Stimulated activated CD4-positive, alpha-beta T cell treated with anti-CD3 and anti-CD28 coated beads, Interleukin-4, amount 100 ng/mL, for 4 hours (primary cell): ENCODE measurements at places on chromosomes 3 and 15.

DNA sequence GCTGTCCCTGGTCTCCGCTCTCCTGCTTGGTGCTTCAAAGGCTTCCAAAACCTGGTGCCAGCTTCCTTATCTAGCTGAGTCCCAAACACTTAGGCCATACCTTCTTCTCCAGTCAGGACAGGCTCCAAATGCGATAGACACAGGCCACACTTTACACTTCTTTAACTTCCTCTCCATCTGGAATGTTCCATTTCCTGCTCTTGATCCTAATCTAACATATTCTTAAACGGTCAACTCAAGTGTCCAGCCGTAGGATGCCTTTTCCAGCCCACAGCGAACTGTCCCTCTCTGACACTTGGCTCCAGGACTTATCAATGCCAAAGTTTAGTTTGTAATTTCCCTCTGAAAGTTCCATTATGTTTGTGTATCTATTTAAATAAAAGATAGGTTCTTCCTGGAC lies 19.2 kb upstream of the PLA2G4F start:
- no peak for DNase-seq

- DNase-seq, result no peak
These were observed 88.2 kb upstream of the PROK2 start for GRCh38 chr3:71873093-71873611.

DNA sequence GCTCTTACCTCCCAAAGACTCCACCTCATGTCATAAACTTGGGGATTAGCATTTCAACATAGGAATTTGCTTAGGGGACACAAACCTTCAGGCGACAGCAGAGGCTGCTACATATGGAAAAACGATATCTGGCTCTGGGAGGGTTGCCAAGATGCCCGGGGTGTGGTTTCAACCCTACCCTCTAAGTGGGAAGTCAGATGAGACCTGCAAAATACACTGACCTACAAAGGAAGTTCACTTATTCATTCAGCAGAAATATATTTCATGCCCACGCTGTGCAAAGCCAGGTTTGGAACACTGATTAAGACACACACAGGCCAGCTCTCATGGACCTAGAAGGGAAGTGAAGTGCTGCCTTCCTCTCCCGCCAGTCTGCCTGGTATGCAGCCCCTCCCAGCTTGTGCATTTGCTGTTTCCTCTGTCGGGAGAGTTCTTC lies 239.3 kb downstream of the FEZF2 start:
- no peak for DNase-seq

- DNase-seq, result no peak
These were observed 66.9 kb downstream of the SLCO2A1 start for GRCh38 chr3:133962849-133963248.

- no peak for DNase-seq
These were observed 6.7 kb downstream of the SPPL2A start for GRCh38 chr15:50758712-50759205.

DNA sequence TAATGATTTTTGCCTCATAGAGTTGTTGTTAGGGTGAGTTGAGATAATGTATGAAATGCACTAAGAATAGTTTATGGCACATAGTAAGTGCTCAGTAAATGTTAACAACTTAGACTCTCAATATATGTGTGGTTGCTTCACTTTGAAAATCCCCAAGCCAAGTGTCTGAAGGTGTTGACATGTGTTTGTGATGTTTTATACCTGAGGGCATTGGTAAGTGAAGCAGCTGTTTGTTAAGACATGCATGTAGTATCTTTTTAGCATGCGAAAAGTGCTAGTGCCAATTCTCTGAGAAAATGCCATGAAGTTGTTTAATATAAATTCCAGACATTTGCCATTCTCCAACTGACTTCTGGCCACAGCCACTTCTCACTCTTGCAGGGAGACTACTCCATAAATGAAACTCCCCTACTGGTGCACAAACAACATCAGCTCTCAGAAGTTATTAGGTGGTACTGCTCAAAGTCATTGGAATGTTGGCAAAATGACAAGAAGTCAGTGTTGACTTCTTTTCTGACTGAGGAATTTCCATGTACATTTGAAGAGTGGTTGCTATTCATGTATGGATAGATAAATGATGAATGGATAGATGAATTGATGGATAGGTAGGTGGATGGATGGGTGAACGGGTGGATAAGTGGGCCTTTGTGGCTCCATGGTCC lies 103.6 kb upstream of the NUDT16 start:
- no peak for DNase-seq

DNA sequence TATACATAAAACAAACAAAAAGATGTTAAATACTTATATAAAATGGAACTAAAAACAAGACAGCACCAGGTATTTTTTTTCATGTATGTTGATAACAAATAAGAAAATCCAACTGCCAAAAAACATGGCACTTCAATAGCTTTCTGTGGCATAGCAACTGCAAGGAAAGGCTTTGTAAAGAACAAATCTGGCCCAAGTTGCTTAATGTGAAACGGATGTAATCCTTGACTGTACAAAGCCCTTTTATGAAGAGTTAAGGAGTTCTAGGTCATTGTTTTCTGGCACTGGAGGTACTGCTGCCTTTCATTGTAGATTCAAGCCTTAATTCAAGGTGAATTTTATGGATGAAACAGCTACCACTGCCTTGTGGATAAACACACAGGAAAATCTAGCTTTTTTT lies 68.8 kb upstream of the SLC12A8 start:
- DNase-seq, result no peak

DNA sequence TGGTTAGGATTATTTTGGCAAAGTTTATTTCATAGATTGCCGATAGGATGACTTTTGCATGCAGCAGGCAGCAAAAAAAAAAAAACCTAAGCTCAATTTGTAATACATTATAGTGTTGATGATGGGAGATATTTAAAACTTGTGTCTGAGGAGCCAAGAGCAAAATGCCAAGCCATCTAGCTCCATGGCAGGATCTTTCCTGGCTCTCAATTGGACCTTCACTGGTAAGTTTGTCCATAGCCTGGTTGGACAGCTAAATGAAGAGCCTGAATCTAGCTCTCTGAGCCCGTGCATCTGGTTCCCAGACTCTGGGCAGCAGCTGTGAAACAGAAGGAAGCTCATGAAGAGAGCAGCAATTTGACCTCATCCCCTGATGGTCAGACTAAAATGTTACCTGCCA lies 17.5 kb downstream of the STAC start:
- DNase-seq, result no peak

DNA sequence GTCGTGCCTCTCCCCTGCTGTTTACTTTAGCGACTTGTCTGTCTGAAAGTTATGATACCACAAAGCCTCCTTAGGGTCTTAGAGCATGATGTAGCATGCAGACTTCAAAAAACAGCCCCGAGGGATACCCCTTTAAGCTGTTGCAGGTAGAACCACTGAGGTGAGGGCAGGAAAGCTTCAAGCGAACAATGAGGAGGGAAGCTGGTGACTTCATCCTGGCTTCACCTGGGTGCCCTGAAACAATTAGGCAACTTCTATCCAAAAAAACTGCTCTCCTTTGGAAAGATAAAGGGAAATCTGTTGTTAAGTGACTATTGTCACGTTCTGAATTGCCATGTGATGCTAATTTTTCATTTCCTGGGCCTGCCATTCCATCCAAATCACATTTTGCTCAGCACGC lies 231.6 kb downstream of the SOX2 start:
- no peak for DNase-seq

GRCh38 chr3:177599326-177599725 lies 402.0 kb upstream of the TBL1XR1 start:
- no peak for DNase-seq

GRCh38 chr3:15795651-15796308 lies 2.0 kb downstream of the ANKRD28 start:
- DNase-seq, result no peak

- DNase-seq, result no peak
These were observed 48.2 kb upstream of the SLC9A9 start for GRCh38 chr3:143896486-143896885.
